ENCODE measurements at places on chromosomes 7 and 10.

GRCh38 chr10:33008499-33009243 lies 50.6 kb upstream of the ITGB1 start:
- DNase-seq, result peak; percentile 82

GRCh38 chr7:44486693-44487092 lies 3.8 kb downstream of the NUDCD3 start:
- no peak for DNase-seq

- DNase-seq, result peak; percentile 9
Measured at GRCh38 chr10:24947304-24948097, 4.9 kb downstream of the PRTFDC1 start.

DNA sequence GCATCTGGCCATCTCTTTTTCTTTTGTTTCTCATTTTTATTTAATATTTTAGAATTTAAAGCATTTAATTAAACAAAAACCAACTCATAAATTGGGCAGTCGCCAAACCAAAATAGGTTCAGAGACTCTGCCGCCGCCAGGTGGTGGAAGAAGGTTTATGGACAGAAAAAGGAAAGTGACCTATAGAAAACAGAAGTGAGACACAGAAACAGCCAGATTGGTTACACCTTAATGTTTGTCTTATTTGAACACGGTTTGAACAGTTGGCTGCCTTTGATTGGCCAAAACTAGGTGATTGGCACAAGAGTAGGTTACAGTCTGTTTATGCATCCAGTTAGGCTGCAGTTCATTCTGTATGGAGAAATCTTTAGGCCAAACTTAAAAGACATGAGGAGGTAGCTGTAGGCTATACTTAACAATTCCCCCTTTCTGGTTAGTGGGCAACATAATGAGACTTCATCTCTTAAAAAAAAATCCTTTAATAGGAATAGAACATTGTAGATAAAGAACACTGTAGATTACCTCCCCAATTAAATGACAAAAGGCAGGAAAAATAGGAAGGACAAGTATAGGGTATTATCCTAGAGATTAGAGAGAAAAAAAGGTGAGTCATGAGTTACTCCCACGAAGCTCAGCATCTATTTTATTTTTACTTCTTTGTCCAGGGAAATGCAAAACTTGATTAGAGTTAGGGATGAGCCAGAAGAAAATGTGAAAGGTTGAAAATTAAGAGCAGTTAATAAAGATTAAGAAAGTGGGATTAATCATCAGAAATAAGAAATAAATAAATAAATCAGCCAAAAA lies 23.9 kb upstream of the CYCS start:
- DNase-seq, result no peak

Data from CD4-positive, alpha-beta T cell treated with Interleukin-4 for 4 hours (primary cell).